ENCODE measurements at places on chromosomes 1 and 21. TPM values are rescaled to one million over a fixed set of nuclear protein-coding genes. Genes with fewer than 3 reads are reported as not detected.

Gene PLEKHA6
- not detected for total RNA-seq

Gene AK5
- 0.11 TPM for total RNA-seq

Gene FCRL3
- not detected for total RNA-seq

Gene NES
- 97.4 TPM for total RNA-seq

Gene SYT14
- total RNA-seq: 14.7 TPM

Gene UAP1
- total RNA-seq: 33.9 TPM

Gene CD1D
- not detected for total RNA-seq

Gene LRRC39
- total RNA-seq: 5.0 TPM

Gene RXFP4
- not detected for total RNA-seq

Gene TAS1R1
- total RNA-seq: not detected

Gene MROH7
- not detected for total RNA-seq

Gene RAD54L
- 3.3 TPM for total RNA-seq

Gene PAQR6
- 0.13 TPM for total RNA-seq

Gene PTPN22
- not detected for total RNA-seq

Gene ZMYND12
- 0.29 TPM for total RNA-seq

Gene PRAMEF9
- total RNA-seq: not detected

Gene SYCP1
- total RNA-seq: not detected

Gene EDEM3
- total RNA-seq: 23.7 TPM

Gene SSR2
- 350 TPM for total RNA-seq

Gene CLEC20A
- total RNA-seq: not detected

Gene ADAM30
- not detected for total RNA-seq

Gene OR10J1
- not detected for total RNA-seq

Gene FCGR1A
- total RNA-seq: not detected

Gene ADGRL2
- 0.11 TPM for total RNA-seq

Gene ARHGEF10L
- 4.4 TPM for total RNA-seq

Gene SH2D1B
- total RNA-seq: not detected

Gene PRDM2
- 4.5 TPM for total RNA-seq

Gene KCNAB2
- total RNA-seq: 70.3 TPM

Gene FCN3
- not detected for total RNA-seq

Gene OR2C3
- total RNA-seq: 0.05 TPM

Gene KHDRBS1
- total RNA-seq: 38.7 TPM

Data from SK-MEL-5 (cell line).